Breast epithelium (tissue), 4 donors: ENCODE measurements at places on chromosomes 1 and 21.

DNA sequence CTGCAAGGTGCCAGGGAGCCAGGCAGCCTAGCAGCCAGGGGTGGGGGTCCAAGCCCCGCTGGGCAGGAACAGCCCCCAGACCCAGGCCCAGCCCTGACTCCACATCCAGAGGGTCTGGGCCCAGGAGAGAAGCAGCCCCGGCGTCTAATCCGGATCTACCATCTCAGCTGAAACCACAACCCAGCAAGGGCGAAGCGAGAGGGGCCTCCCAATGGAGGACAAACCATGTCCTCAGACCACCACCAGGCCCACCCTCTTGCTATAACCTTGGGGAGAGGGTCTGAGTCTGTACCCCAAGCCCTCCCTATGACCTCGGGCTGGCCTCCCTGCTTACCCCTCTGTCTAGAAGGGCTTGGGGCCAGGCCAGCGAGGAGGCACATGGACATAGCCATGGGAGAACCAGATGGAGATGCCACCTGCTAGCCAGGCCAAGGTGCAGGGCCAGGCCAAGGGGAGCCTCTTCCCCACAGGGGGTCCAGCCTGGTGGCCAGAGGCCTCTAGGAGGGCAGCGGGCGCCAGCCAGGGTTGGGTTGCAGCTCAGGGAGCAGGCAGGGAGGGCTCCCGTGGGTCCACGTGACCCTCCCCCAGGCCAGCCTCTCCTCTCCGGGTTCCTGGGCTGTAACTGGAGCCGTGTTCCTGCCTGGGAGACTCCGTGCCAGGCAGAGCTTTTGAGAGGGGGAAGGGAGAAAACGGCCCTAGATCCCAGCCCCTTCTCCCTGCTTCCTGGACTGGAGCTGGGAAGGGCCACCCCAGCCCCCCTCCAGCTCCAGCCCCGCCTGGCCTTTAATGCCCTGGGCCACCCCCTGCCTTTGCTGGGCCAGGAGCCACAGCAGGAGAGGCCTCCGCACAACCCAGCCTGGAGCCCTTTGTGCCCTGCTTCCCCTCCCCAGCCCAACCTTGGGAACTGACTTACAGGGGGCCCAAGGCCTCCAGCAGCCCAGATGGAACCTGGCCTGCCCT is 2.5 kb downstream of the WNT9A start:
- peaks cover 7% of the 10 kb centered on the region for H3K4me1 ChIP-seq
- no peaks in the 10 kb centered on the region for H3K27me3 ChIP-seq
- no peak overlapping the region for H3K4me3 ChIP-seq
- peak overlapping the region; percentile 78 for H3K27ac ChIP-seq

DNA sequence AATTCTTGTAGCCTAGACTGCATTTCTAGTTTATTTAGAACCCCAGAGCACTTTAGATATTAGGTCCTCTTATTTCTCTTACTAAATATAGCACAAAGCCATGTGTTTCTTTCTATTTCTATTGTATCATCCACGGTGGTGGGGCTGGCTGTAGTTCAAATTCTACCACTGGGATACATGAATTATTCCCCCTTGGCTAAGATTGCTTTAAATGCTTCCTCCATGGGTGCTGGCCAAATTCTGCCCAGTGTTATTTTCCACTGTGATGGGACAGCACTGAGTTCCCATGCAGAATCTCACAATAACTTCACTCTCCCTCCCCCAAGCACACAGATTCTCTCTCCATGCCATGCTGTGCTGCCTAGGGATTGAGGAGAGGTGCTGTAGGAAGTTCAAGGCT is 41.5 kb upstream of the GBP6 start:
- no peaks in the 10 kb centered on the region for H3K4me1 ChIP-seq
- no peak overlapping the region for H3K4me3 ChIP-seq
- no peaks in the 10 kb centered on the region for H3K27me3 ChIP-seq
- no peaks in the 10 kb centered on the region for H3K36me3 ChIP-seq
- no peak overlapping the region for H3K27ac ChIP-seq
- DNase-seq = no peak

- H3K4me1 ChIP-seq = no peaks in the 10 kb centered on the region
- H3K27me3 ChIP-seq = no peaks in the 10 kb centered on the region
- no peak overlapping the region for H3K4me3 ChIP-seq
- H3K27ac ChIP-seq = no peak overlapping the region
These were observed 95.4 kb downstream of the PTPRU start for GRCh38 chr1:29331729-29332128.

GRCh38 chr1:48470481-48470855 is 1.5 kb downstream of the SPATA6 start:
- H3K4me3 ChIP-seq = peak overlapping the region; percentile 87
- DNase-seq = no peak
- no peaks in the 10 kb centered on the region for H3K4me1 ChIP-seq
- no peaks in the 10 kb centered on the region for H3K27me3 ChIP-seq
- no peaks in the 10 kb centered on the region for H3K36me3 ChIP-seq

DNA sequence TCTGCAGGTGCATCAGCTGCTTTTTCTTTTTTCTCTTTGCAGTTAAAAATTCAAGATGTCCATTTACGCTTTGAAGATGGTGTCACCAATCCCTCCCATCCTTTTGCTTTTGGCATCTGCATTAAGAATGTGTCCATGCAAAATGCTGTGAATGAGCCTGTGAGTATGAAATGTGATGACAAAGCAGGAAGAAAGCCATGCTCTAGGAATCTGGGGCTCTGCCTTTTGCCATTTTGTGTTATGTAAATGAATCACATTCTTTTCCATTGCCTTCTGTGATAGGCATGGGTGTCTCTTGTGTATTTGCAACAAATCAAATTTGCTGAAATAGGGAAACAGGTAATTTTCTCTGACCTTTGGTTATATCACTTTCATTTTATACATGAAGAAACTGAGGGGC is 19.4 kb downstream of the VPS13D start:
- DNase-seq = no peak
- H3K4me3 ChIP-seq = no peak overlapping the region
- H3K27ac ChIP-seq = no peak overlapping the region
- H3K4me1 ChIP-seq = no peaks in the 10 kb centered on the region
- H3K36me3 ChIP-seq = peaks cover 7% of the 10 kb centered on the region

- DNase-seq = no peak
- no peak within 1 kb of the TSS for H3K4me3 ChIP-seq
- H3K27ac ChIP-seq = no peak within 1 kb of the TSS
- H3K27me3 ChIP-seq = no peaks in the 10 kb centered on the region
These were observed at the start of gene SLAMF7 for GRCh38 chr1:160739098-160739511. Gene SLAMF7 (plus strand): TSS chr1:160739247. CDS start chr1:160739302, 55 bp downstream.

GRCh38 chr1:57017717-57018116 is 51.9 kb upstream of the C8B start:
- no peaks in the 10 kb centered on the region for H3K4me1 ChIP-seq
- H3K36me3 ChIP-seq = no peaks in the 10 kb centered on the region
- no peak for DNase-seq
- no peaks in the 10 kb centered on the region for H3K27me3 ChIP-seq
- no peak overlapping the region for H3K27ac ChIP-seq

DNA sequence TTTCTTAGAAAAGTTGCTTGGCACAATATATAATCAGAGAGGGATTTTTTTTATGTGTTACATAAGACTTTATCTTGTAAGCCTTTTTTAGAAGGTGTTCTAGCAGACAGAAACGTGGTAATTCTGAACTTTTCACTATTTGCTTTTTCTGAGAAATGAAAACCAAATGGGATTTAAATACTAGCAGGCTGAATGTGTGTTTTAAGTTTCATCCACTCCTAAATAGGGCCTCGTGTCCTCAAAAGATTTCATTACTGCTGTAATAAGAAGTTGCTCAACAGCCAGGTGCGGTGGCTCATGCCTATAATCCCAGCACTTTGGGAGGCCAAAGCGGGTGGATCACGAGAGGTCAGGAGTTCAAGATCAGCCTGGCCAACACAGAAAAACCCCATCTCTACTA is 44.7 kb upstream of the FMO2 start:
- no peak overlapping the region for H3K4me3 ChIP-seq
- DNase-seq = no peak
- H3K27me3 ChIP-seq = no peaks in the 10 kb centered on the region
- peak overlapping the region; percentile 85 for H3K27ac ChIP-seq
- H3K4me1 ChIP-seq = peaks cover 6% of the 10 kb centered on the region
- no peaks in the 10 kb centered on the region for H3K36me3 ChIP-seq

- H3K27ac ChIP-seq = peak overlapping the region; percentile 84
- DNase-seq = peak; percentile 87
- H3K4me1 ChIP-seq = peaks cover 12% of the 10 kb centered on the region
- no peaks in the 10 kb centered on the region for H3K36me3 ChIP-seq
- H3K4me3 ChIP-seq = peak overlapping the region; percentile 23
- H3K27me3 ChIP-seq = no peaks in the 10 kb centered on the region
These were observed 10.7 kb downstream of the EPHA2 start for GRCh38 chr1:16145030-16145661.

- no peak overlapping the region for H3K4me3 ChIP-seq
- no peaks in the 10 kb centered on the region for H3K36me3 ChIP-seq
- H3K27me3 ChIP-seq = no peaks in the 10 kb centered on the region
- H3K27ac ChIP-seq = no peak overlapping the region
- no peaks in the 10 kb centered on the region for H3K4me1 ChIP-seq
- DNase-seq = no peak
These were observed 28.6 kb upstream of the STUM start for GRCh38 chr1:226519716-226520598.

- no peaks in the 10 kb centered on the region for H3K36me3 ChIP-seq
- H3K4me1 ChIP-seq = no peaks in the 10 kb centered on the region
- no peaks in the 10 kb centered on the region for H3K27me3 ChIP-seq
- peak; percentile 28 for DNase-seq
These were observed 34.2 kb upstream of the COX20 start for GRCh38 chr1:244801246-244801645.

- no peak overlapping the region for H3K4me3 ChIP-seq
- H3K36me3 ChIP-seq = no peaks in the 10 kb centered on the region
- H3K27me3 ChIP-seq = no peaks in the 10 kb centered on the region
These were observed 4.4 kb downstream of the DNAJC16 start for GRCh38 chr1:15531003-15531402.

DNA sequence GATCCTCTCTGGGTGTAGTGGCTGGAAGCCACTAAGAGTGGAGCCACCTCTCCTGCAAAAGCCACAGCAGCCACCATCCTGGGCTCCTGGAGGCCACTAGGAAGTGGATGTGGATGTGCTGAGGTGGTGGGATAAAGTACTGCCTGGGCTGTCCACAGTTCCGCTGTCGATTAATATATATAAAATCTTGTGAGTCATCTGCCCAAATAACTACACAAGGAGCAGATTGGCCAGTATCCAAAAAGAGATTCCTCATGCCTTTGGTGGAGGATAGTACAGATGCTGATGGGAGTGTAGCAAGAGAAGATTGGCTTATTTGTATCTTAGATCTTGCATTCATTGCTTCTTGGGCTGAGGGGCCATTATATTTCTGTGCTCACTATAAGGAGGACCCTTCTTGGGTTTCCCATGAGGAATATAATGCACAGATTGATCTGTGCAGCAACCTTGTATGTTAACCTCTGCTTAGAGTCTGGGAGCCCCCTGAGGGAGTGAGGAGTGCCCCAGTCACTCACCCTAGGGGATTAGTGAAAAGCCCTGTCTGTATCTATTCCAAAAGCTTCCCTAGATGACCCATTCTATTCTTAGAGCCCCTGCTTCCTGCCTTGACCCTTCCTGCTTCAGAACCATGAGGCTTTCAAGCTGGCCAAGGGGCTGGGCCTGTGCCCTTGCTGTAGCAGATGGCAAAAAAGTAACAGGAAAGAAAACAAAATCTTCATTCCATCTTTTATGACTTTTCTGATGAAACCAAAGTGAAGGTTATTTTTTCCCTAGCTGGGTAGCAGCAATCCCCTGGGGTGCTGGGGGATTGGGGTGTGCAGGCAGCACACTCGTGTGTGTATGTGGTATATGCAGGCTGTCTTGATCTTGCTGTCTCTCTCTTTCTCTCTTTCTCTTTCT is 31.7 kb downstream of the RCSD1 start:
- peaks cover 4% of the 10 kb centered on the region for H3K4me1 ChIP-seq
- no peaks in the 10 kb centered on the region for H3K36me3 ChIP-seq
- H3K4me3 ChIP-seq = no peak overlapping the region
- H3K27me3 ChIP-seq = no peaks in the 10 kb centered on the region
- no peak for DNase-seq
- H3K27ac ChIP-seq = peak overlapping the region; percentile 61

DNA sequence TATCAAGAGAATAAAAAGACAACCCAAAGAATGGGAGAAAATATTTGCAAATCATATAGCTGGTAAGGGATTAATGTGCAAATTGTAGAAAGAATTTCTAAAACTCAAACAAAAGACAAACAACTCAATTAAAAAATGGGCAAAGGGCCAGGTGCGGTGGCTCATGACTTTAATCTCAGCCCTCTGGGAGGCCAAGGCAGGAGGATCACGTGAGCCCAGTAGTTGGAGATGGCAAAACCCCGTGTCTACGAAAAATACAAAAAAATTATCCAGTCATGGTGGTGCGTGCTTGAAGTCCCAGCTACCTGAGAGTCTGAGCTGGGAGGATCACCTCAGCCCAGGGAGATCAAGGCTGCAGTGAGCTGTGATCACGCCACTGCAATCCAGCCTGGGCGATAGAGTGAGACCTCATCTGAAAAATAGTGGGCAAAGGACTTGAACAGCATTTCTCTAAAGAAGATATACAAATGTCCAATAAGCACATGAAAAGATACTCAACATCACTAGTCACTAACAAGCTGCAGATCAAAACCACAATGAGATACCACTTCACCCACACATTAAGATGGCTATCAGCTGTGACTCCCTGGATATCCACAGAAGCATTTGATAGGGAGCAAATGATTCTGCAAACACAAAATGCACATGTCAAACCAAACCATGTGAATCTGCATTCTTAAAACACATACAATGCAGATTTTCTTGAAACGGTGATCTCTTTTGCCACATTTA is 20.9 kb downstream of the SLC30A1 start:
- no peak overlapping the region for H3K4me3 ChIP-seq
- H3K4me1 ChIP-seq = no peaks in the 10 kb centered on the region
- no peaks in the 10 kb centered on the region for H3K27me3 ChIP-seq
- no peak overlapping the region for H3K27ac ChIP-seq
- no peak for DNase-seq
- no peaks in the 10 kb centered on the region for H3K36me3 ChIP-seq

- H3K27ac ChIP-seq = no peak overlapping the region
- no peaks in the 10 kb centered on the region for H3K36me3 ChIP-seq
- H3K4me3 ChIP-seq = no peak overlapping the region
- H3K4me1 ChIP-seq = peaks cover 4% of the 10 kb centered on the region
- H3K27me3 ChIP-seq = no peaks in the 10 kb centered on the region
These were observed 6.5 kb downstream of the INKA2 start for GRCh38 chr1:111732718-111733117.

DNA sequence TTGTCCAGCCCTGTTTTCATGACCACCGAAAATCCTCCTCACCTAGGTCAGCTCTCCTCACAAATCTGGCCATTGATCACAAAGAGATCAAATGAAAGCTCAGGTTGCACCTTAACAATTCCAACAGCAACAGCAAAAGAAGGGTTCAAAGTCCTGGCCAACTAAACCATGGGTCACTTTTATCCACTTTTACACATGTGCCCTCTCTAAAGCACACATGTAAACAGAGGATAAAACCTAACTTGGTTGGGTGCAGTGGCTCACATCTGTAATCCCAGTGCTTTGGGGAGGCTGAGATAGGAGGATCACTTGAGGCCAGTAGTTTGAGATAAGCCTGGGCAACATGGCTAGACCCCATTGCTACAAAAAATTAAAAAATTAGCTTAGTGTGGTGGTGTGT is 3.9 kb upstream of the RBM15 start:
- H3K36me3 ChIP-seq = no peaks in the 10 kb centered on the region
- no peak overlapping the region for H3K4me3 ChIP-seq
- H3K27ac ChIP-seq = no peak overlapping the region
- no peaks in the 10 kb centered on the region for H3K27me3 ChIP-seq
- H3K4me1 ChIP-seq = peaks cover under 1% of the 10 kb centered on the region
- no peak for DNase-seq
